ENCODE measurements at places on chromosomes 2 and 18. TPM values are rescaled to one million over a fixed set of nuclear protein-coding genes. Genes with fewer than 3 reads are reported as not detected.

INPP5D gene
- 4.4 TPM for polyA plus RNA-seq

LYG1 gene
- polyA plus RNA-seq = 2.0 TPM

MERTK gene
- polyA plus RNA-seq = 2.4 TPM

MEP1B gene
- polyA plus RNA-seq = 1.8 TPM

APCDD1 gene
- 2.8 TPM for polyA plus RNA-seq

Measured in sigmoid colon (tissue), 7 donors.